ENCODE measurements at places on chromosomes 3 and 15.

GRCh38 chr3:109927161-109927560, 589.8 kb upstream of the DPPA4 start:
- DNase-seq, result no peak

DNA sequence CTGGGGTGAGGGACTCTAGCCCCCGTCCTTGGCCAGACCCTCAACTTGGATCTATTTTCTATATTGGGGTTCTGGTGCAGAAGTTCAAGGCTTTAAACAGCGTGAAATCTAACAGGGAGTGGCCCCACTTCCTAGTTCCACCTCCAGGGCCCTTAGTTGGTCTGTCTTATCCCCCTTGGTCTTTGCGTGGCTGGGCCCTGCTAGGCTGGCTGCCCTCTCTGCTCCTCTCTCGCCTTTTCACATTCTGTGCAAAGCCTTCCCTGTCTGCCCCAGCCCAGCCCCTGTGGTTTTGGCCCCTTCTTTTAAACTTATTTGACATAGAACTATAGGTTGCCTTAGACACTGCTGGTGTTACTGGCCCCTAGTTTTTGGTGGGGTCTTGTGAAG, 5.6 kb downstream of the PPCDC start:
- no peak for DNase-seq

GRCh38 chr3:195767792-195768191, 43.9 kb downstream of the MUC4 start:
- no peak for DNase-seq

GRCh38 chr3:50192689-50193141, 1.3 kb downstream of the GNAT1 start:
- DNase-seq, result peak; percentile 58

DNA sequence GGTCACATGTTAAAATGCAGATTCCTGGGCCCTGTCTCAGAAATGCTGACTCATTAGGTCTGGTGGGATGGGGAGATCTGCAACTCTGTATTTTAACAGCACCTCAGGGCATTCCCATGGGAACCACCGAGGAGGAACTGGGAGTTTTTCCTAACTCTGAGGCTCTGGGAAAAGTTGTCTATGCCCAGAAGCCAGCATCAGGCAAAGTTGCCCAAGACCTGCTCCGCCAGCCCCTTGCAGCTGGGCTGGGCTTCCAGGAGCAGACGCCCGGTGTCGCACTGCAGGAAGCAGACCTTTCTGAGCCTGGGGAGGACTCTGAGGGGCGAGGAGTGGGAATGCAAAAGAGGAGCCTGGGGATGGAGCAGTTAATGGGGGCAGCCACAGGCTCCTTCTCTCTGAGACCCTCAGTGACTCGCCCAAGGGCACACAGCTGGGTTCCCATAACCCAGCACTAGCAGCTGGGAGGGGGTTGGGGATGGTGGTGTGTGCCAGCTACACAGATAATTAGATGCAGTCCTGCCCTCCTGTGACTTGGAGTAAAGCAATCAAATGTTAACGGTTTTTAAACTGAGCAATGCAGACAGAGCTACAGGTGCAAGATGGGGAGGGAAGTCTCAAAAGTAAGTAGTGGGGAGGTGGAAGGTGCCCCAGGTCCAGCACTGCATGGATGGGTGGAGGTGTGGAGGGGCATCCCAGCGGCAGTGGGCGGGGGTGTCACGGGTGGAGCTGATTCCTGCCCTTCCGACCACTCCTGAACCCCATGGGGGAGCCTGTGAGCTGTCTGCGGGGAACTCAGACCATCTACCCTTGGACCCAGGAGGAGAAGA, 100.4 kb downstream of the LSM3 start:
- DNase-seq, result no peak

GRCh38 chr3:4977001-4977852, 2.0 kb upstream of the BHLHE40 start:
- DNase-seq, result peak; percentile 48

- DNase-seq, result no peak
Observed at GRCh38 chr15:94478763-94479162, 247.4 kb downstream of the MCTP2 start.

DNA sequence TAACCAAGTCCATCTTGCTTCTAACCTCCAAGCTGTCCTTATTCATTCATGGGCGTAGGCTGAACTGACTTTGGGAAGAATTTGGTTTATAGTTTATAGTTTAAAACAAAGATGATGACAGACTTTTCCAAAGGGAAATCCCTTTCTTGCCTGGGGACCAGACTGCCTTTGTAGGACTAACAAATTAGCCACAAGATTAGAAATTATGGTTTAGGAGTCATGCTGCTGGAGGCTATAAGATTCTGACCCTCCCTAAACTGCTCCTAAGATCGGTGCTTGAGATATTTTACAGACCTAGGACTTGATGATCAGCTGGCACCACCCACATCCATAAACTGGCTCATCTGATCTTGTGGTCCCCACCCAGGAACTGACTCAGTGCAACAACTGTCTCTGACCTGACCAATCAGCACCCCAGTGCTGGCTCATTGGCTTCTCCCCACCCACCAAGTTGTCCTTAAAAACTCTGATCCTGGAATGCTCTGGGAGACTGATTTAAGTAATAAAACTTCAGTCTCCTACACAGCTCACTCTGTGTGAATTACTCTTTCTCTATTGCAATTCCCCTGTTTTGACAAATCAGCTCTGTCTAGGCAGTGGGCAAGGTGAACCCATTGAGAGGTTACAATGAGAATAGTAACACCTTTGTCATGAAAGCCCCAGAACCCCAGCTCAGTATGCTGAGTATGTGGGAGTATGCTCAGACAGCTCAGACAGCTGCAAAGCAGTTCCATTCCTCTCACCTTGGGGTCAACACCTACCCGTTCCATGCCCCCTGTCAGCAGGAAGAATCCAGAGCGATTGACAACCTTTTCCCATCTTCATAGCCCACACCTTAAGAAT, 51.6 kb upstream of the C15orf39 start:
- DNase-seq, result no peak

Measured in T-cell (primary cell).